ENCODE measurements at places on chromosomes 13 and 19.

DNA sequence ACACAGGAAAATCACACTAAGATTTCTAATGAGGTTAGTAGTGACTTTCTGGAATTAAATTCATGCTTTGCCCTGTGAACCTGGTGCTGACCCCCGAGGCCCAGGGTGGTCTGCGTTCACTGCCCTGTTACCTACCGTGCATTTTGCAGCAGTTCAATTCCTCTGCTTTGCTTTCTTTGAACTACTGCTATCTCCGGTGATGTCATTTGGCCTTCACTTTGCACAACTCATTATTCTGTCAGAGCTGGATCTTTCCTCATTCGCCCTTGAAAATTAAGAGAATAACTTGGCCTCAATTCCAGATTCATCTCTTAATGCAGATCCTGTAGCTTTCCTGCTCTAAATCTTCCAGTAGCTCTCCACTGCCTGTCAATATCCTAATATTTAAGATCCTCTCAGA is 8.8 kb upstream of the LRRC63 start:
- DNase-seq, result no peak

DNA sequence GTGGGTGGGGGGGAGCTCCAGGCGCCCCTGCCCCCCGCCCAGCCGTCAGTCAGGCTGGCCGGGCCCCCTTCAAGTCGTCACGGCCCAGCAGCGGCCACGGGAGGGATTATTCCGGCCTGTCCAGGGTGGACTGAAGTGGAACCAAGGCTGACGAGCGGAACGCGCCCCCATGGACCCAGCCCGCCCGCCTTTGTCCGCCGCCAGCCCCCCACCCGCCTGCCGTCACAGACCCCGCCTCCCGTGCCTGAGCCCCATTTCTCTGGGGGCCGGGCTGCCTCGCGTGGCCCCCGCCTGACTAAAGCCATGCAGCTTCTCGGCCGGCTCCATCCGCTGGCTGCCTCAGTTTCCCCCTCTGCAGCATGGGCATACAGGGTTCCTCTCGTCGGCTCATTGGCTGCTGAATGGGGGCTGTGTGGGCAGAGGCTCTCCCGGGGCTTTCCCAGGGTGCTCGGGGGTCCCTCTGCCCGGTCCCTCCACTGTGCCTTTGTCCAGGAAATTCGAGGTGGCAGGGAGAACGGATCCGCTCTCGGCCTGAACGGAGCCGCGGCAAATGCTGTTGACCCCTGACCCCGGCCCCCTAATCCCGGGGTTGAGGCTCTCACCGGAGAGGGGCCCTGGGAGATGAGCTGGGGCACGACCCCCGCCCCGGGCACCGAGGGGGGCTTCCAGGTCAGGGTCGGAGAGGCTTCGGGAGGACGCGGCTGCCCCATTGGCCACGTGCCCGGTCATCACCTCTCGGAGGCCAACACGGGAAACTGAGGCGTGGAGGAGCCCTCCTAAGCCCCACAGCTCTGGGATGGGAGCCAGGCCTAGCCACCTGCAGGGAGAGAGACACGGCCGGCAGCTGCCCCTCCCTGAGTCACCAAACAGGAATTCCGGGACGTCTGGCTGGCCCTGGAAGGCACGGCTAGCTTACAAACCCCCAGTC is 27.4 kb downstream of the EFNA2 start:
- peak; percentile 13 for DNase-seq

DNA sequence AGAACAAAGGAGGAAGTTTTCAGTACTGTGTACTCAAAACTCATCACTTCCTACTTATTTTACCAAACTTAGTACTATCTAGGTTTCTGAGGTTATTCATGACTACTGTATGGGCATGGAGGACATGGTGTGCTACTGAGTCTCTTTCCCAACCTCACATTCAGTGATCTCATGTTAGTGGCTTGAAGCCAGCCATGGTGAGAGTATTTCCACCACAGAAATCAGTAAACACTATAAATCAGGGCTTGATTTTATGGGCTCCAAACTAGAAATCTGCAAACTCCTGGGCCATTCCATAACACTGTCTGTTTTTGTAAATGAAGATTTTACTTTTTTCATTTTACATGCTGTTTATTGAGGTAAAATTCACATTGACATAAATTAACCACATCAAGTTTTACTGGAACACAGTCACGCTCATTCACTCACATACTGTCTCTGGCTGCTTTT is 19.7 kb downstream of the MED26 start:
- no peak for DNase-seq

DNA sequence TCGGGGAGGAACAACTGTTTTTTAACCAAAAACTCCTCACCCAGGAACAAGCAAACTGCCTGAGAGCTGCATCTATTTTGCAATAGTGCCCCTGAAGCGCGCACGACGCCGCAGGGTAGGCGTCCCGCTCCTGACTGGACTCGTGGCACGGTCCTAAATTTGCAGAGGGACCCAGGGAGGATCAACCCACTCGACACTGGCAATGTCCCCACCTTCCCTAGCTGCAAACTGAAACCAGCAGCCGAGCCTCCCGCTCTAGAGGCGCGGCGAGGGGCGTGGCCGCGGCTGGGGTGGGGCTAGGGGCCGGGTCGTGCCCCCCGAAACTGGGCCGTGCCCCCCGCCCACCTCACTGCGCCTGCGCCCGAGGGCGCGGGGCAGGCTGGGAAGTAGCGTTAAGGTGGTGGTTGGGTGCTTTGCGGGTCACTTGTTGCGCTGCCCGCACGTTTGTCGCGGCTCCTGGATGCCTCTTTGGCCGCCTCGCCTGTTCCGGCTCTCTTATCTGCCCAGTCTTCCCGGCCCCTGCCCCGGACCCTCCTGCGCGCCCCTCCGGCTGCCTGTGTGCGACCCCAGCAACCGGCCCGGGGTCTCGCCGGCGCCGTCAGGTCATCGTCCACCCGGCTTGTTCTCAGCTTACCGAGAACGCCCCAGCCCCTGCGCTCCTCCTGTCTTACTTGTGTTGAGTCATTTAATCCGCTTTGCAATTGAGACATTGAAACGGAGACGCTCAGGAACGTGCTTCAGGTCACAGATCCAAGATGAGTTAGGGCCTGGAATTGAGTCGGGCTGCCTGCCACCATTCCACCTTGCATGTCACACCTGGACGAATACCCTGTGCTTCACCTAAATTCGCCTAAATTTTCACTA is 37.9 kb upstream of the LSM14A start:
- no peak for DNase-seq

DNA sequence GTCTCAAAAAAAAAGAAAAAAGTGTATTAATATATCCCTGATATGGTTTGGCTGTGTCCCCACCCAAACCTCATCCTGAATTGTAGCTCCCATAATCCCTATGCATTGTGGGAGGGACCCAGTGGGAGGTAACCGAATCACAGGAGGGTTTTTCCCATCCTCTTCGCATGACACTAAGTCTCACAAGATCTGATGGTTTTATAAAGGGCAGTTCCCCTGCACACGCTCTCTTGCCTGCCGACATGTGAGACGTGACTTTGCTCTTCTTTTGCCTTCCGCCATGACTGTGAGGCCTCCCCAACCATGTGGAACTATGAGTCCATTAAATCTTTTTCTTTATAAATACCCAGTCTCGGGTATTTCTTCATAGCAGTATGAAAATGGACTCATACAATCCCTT is 17.7 kb downstream of the STK24 start:
- no peak for DNase-seq

- DNase-seq, result no peak
These were observed 280.5 kb downstream of the UQCRFS1 start for GRCh38 chr19:28932446-28932845.

- DNase-seq, result no peak
These were observed 257.4 kb downstream of the TDRD3 start for GRCh38 chr13:60654415-60654814.

DNA sequence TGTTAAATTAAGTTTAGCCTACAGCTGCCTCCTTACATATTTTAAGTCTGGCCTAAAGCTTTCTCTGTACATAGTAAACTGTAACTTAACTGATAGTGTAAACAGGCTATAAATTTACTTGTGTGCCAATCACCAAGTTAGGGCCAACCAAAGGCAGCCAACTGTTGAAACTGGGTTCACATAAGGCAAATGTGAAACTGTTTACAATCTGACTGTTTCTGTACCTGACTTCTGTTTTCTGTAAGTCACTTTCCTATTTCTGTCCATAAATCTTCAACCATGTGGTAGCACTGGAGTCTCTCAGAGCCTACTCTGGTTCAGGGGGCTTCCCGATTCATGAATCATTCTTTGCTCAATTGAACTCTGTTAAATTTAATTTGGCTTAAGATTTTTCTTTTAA is 103.1 kb downstream of the RAP2A start:
- no peak for DNase-seq

- no peak for DNase-seq
These were observed 40.8 kb downstream of the ZSWIM4 start for GRCh38 chr19:13835791-13836723.

DNA sequence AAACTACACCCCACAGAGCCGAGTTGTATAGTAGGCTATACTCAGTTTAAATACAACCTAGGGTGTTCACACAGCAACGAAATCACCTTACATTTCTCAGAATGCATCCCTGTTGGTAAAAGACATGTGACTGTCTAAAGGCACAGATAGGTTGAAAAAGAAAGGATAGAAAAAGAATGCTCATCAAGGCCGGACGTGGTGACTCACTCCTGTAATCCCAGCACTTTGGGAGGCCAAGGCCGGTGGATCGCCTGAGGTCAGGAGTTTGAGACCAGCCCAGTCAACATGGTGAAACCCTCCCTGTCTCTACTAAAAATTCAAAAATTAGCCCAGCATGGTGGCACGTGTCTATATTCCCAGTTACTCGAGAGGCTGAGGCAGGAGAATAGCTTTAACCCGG is 3.8 kb upstream of the IL17D start:
- DNase-seq, result no peak

- peak; percentile 72 for DNase-seq
These were observed 36.1 kb downstream of the ACTN4 start for GRCh38 chr19:38683393-38684077.
